ENCODE measurements at places on chromosomes 7 and 10. TPM values are rescaled to one million over a fixed set of nuclear protein-coding genes. Genes with fewer than 3 reads are reported as not detected.
A peak's percentile ranks its signal among the peaks of the same experiment; 100 is the strongest.

The EPHA1 gene
- total RNA-seq = not detected

DNA sequence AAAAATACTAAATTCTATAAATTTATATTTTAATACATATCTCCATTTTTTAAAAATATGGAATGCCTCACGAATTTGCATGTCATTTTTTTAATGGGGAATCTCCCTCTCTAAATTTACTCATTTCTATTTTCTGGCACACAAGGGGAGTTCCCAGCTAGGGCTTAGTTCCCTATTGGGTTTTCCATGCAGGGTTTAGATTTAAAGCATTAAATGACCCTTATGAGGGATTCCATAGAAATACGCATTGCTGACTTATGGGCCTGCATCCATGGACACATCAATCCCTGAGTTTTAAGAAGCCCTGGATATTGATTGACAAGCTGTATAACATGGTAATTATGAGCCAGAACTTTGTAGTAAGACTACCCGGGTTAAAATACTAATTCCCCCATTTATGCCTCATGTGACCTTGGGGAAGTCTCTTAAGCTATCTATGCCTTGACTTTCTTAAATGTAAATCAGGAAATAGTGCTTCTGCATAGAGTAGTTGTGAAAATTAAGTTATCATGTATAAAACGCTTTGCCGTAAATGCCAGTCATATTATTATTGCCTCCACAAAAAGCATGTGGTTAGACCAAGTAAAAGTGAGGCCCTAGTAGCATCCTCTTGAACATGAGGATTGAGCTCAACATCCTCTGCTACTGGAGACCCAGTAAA lies 78.8 kb upstream of the ANKRD1 start:
- no peak overlapping the region for H3K4me3 ChIP-seq
- no peak for DNase-seq
- H3K27me3 ChIP-seq = no peaks in the 10 kb centered on the region
- no peaks in the 10 kb centered on the region for H3K36me3 ChIP-seq
- no peak overlapping the region for H3K27ac ChIP-seq

GRCh38 chr7:24786941-24787340 lies 29.7 kb upstream of the GSDME start:
- peak overlapping the region; percentile 85 for H3K27ac ChIP-seq
- DNase-seq = peak; percentile 88
- peaks cover 13% of the 10 kb centered on the region for H3K4me1 ChIP-seq
- no peaks in the 10 kb centered on the region for H3K36me3 ChIP-seq
- H3K27me3 ChIP-seq = no peaks in the 10 kb centered on the region
- H3K4me3 ChIP-seq = no peak overlapping the region

- no peak for DNase-seq
- H3K4me1 ChIP-seq = peaks cover 45% of the 10 kb centered on the region
- H3K27ac ChIP-seq = no peak overlapping the region
- no peaks in the 10 kb centered on the region for H3K36me3 ChIP-seq
- H3K4me3 ChIP-seq = no peak overlapping the region
These were observed 26.6 kb downstream of the DUSP5 start for GRCh38 chr10:110524179-110524858.

- H3K27me3 ChIP-seq = no peaks in the 10 kb centered on the region
- H3K27ac ChIP-seq = no peak overlapping the region
- peaks cover 47% of the 10 kb centered on the region for H3K4me1 ChIP-seq
These were observed 31.8 kb downstream of the SMURF1 start for GRCh38 chr7:99112097-99112496.

The ZNF800 gene
- total RNA-seq = 7.5 TPM

DNA sequence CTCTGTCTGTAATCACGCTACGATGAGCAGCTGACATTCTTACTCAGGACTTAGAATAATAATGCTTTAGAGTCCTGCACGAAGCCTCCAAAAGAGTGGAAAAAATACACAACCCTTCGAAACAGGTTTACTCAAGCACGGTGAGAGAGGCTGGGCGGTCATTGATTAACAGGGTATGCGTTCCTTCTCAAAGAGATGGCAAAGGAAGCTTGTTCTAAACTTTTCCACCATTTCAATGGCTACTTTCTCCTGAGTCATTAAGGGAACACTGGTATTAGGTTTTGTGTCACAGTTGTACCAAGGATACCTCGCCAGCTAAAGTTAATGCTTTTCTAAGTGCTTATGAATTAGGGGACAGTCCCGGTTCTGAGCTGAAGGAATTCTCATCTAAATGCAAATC lies 141.9 kb upstream of the RHEB start:
- no peak overlapping the region for H3K4me3 ChIP-seq
- peaks cover 33% of the 10 kb centered on the region for H3K4me1 ChIP-seq
- DNase-seq = no peak
- H3K27me3 ChIP-seq = no peaks in the 10 kb centered on the region
- no peak overlapping the region for H3K27ac ChIP-seq
- H3K36me3 ChIP-seq = no peaks in the 10 kb centered on the region

DNA sequence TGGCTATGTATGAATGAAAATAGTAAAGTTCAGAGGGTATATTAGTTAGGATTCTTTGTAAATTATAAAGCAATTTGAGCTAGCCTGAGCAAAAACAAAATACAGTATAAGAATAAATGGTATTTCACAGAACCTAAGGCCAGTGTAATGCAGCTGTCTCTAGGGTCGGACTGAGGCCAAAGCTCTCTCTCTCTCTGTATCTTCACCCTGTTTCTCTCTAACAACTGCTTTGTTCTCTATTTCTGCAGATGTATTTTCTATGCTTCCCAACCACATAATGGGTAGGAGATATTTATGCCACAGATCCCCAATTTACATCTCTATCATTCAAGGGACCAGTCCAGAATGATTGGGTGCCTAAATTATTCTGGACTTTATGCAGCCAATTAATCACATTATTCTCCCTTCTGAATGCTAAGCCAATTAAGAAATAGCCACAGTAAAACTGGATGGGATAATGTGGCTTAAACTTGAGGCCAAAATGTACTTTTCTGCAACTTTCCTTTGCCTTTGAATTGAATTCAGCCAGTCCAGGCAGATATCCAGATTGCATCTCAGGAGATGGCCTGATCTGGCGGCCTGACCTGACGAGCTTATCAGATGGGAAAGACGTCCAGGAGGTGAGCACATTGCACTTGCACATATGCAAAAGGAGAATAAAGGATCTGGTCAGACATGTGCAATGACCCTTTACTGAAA lies 24.6 kb upstream of the IMMP2L start:
- no peak overlapping the region for H3K27ac ChIP-seq
- no peak for DNase-seq
- H3K36me3 ChIP-seq = no peaks in the 10 kb centered on the region
- no peak overlapping the region for H3K4me3 ChIP-seq

The OGA gene
- 69.3 TPM for total RNA-seq

The SPDYE11 gene
- not detected for total RNA-seq

- H3K36me3 ChIP-seq = no peaks in the 10 kb centered on the region
- DNase-seq = no peak
- H3K27me3 ChIP-seq = peaks cover 8% of the 10 kb centered on the region
- H3K4me1 ChIP-seq = no peaks in the 10 kb centered on the region
- no peak overlapping the region for H3K4me3 ChIP-seq
- no peak overlapping the region for H3K27ac ChIP-seq
These were observed 183.6 kb upstream of the NFE2L3 start for GRCh38 chr7:25968205-25968993.

- no peaks in the 10 kb centered on the region for H3K27me3 ChIP-seq
- no peaks in the 10 kb centered on the region for H3K4me1 ChIP-seq
- no peaks in the 10 kb centered on the region for H3K36me3 ChIP-seq
- no peak overlapping the region for H3K4me3 ChIP-seq
These were observed 220.8 kb downstream of the LRMDA start for GRCh38 chr10:75652146-75652740.

The LBX1 gene
- not detected for total RNA-seq

The ETV1 gene
- total RNA-seq = 4.7 TPM

DNA sequence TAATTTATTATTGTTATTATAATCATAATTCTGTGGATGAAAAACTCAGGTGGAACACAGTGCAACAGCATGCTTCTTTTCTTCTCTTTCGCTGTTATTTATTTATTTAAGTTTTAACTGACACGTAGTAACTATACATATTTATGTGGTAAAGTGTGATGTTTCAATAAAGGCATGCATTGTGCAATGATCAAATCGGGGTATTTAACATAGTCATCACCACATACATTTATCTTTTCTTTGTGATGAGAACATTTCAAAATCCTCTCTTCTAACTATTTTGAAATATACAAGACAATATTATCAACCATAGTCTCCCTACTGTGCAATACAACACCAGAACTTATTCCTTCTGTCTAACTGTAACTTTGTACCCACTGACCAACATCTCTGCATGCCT lies 152.5 kb upstream of the LYZL1 start:
- DNase-seq = no peak
- H3K27ac ChIP-seq = no peak overlapping the region
- H3K4me3 ChIP-seq = no peak overlapping the region
- no peaks in the 10 kb centered on the region for H3K36me3 ChIP-seq
- H3K4me1 ChIP-seq = peaks cover 42% of the 10 kb centered on the region
- H3K27me3 ChIP-seq = no peaks in the 10 kb centered on the region

DNA sequence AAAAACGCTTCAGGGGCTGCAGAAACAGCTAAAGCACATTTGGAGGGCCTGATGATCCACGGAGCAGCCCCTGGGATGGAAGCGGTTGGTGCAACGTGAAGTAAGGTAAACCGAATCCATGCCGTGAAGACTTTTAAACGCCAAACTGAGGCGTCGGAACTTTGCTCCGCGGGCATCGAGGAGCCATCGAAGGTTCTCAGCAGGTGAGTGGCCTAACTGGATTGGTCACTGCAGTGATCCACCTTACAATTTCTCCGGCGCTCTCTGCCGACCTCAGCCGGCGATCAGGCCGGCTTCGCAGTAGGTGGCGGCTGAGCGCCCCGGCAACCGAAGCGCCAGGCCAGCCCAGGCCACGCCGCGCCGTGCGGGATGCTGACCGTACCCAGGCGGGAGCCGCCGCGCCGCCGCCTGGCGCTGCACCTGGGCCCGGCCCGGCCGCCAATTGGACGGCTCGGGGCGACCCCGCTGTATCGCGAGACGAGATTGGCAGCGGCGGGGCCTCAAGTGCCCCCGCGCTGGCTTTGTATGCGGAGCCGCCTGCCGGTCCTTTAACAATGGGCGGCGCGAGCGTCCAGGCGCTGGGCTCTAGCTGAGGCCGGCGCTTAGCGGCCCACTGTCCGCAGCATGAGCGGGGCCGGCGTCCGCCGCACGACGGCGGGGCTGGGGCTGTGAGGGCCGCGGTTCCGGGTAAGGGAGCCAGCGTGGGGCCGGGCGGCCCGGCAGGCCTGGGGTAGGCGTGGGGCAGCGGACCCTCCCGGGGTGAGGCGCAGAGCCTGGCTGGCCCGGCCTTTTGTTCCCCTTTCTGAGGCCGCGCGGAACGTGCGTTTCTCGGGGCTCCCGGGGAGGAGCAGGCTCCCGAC lies at the start of gene CCNJ:
Gene CCNJ (plus strand): TSS at position 551 of the 860 bp plus-strand sequence. CDS start 811 bp downstream, outside the sequence.
- no peaks in the 10 kb centered on the region for H3K27me3 ChIP-seq
- peaks cover 11% of the 10 kb centered on the region for H3K4me1 ChIP-seq
- H3K36me3 ChIP-seq = peaks cover 13% of the 10 kb centered on the region
- peak within 1 kb of the TSS; percentile 7 for H3K27ac ChIP-seq
- peak; percentile 72 for DNase-seq
- peak within 1 kb of the TSS; percentile 72 for H3K4me3 ChIP-seq

The GPNMB gene
- 0.75 TPM for total RNA-seq

- H3K27ac ChIP-seq = peak overlapping the region; percentile 15
- H3K36me3 ChIP-seq = no peaks in the 10 kb centered on the region
- H3K4me3 ChIP-seq = no peak overlapping the region
These were observed 1.7 kb upstream of the CCDC201 start for GRCh38 chr7:45874408-45875131.

- peak; percentile 75 for DNase-seq
- H3K27me3 ChIP-seq = no peaks in the 10 kb centered on the region
- peaks cover 24% of the 10 kb centered on the region for H3K4me1 ChIP-seq
- no peaks in the 10 kb centered on the region for H3K36me3 ChIP-seq
- H3K27ac ChIP-seq = no peak overlapping the region
- H3K4me3 ChIP-seq = no peak overlapping the region
These were observed 50.0 kb upstream of the KMT2E start for GRCh38 chr7:104963991-104964385.

The RHBDD2 gene
- 39.5 TPM for total RNA-seq

GRCh38 chr7:91168871-91169829 lies 95.1 kb upstream of the FZD1 start:
- no peaks in the 10 kb centered on the region for H3K27me3 ChIP-seq
- no peak for DNase-seq
- no peaks in the 10 kb centered on the region for H3K36me3 ChIP-seq
- H3K4me1 ChIP-seq = peaks cover 18% of the 10 kb centered on the region
- no peak overlapping the region for H3K4me3 ChIP-seq

The KLF14 gene
- total RNA-seq = not detected

- DNase-seq = no peak
- H3K27me3 ChIP-seq = no peaks in the 10 kb centered on the region
- H3K36me3 ChIP-seq = no peaks in the 10 kb centered on the region
- no peak overlapping the region for H3K4me3 ChIP-seq
These were observed 82.6 kb upstream of the ELMO1 start for GRCh38 chr7:37531225-37531624.

DNA sequence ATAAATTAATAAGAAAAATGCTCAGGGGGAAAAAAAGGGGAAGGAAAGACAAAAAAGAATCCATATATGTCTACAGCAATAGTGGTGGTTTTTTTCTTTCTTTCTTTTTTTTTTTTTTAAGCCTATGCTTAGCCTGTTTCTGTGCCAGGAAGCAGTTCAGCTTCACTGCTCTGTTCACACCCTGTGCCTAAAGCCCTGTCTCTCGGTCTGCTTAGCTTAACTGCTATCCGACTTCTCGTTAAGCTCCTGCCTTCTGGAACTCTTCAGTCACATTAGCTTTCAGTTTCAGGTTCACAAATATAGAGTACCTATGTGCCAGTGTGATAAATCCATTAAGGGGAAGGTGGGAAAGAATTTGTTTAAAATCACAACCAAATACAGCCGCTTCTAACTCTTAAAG lies 26.5 kb upstream of the NRG3 start:
- H3K36me3 ChIP-seq = no peaks in the 10 kb centered on the region
- H3K4me1 ChIP-seq = no peaks in the 10 kb centered on the region
- H3K27ac ChIP-seq = no peak overlapping the region
- H3K27me3 ChIP-seq = no peaks in the 10 kb centered on the region

The SRRT gene
- total RNA-seq = 76.2 TPM

DNA sequence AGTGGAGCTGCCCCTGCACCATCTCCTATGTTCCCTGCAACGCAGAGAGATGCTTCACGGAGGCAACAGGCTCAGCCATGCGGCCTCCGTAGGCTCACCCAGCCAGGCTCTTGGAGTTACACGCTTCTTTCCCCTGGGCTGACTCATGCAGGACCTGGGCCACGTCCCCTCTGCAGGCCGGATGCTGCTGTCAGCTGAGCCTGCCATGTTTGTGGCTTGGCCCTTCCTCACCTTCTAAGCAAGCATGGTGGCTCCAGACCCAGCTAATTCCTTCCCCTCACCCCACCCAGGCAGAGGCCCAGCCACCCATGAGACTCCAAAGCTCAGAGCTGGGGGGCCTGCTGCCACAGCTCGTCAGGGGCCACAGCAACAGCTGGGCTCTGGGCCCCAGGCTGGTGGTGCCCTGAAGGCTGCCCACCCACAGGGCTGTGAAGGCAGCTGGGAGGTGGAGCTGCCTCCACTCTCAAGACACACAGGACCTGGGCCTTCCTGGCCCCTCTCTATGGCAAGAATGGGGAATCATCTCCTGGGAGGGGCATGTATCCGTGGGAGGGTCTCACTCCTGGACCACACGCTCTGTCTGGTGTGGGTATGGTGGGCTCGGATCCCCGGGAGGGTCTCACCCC lies 219.6 kb downstream of the ELFN1 start:
- H3K27me3 ChIP-seq = no peaks in the 10 kb centered on the region
- no peak overlapping the region for H3K4me3 ChIP-seq
- no peak for DNase-seq
- peaks cover 15% of the 10 kb centered on the region for H3K36me3 ChIP-seq

The UTF1 gene
- not detected for total RNA-seq

- H3K36me3 ChIP-seq = no peaks in the 10 kb centered on the region
- H3K27me3 ChIP-seq = peaks cover 4% of the 10 kb centered on the region
- H3K4me1 ChIP-seq = no peaks in the 10 kb centered on the region
These were observed 19.8 kb downstream of the ZNF467 start for GRCh38 chr7:149753375-149754233.
